Activated CD4-positive, CD25-positive, alpha-beta regulatory T cell (primary cell): ENCODE measurements at places on chromosomes 5 and 9.

DNA sequence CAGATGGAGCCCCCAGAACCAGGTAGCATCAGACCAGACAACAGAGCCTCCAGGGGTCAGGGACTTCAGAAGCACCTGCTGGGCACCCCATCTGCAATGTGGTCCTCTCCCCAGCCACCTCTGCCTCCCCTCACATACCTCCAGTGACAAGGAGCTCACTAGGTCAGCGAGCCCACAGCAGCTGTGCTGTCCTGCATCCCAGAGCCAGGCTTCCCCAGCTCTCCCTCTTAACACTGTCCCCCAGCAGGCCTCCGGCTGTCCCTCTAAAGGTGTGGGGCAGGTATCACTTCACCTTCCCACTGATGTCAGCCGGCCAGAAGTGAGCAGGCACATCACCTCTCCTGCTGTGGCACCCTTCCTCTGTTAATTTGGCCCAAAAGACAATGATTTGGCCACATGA, 83.6 kb downstream of the LMX1B start:
- DNase-seq: no peak

DNA sequence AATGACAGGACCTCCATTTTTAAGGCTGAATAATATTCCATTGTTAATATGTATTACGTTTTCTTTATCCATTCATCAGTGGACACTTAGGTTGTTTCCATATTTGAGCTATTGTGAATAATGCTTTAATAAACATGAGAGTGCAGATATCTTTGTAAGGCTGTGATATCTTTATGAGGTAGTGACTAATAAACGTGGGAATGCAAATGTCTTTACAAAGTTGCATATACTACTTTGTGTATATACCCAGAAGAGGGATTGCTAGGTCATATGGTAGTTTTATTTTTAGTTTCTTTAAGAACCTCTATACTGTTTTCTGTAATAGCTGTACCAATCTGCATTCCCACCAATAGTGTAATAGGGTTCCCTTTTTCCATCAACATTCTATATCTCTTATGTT, 148.7 kb downstream of the FOCAD start:
- DNase-seq: no peak

DNA sequence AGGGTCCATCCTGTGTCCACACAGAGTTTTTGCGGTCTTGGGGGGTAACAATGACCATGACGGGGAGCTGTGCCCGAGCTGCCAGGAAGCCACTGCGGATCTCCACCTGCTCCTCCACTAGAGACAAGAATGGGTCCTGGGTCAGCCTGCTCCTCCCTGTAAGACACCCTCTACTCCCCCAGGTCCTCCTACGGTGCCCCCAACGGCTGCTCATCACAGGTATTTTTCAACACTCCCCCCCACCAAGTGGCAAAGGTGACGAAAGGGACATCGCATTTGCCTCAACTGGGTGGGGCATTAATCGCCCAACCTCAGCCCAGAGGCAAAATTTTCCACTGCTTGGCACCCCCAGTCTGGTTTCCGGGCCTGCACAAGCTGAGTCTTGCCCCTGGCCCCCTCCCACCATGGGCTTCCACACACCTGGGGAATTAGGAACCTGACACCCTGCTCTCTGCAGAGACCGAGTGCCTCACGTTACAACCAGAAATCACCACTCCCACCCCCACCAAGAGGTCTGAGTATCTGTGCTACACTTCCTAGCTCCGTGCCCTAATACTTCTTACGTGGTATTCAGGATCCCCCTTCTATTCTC, 9.6 kb downstream of the NOL6 start:
- DNase-seq: no peak

DNA sequence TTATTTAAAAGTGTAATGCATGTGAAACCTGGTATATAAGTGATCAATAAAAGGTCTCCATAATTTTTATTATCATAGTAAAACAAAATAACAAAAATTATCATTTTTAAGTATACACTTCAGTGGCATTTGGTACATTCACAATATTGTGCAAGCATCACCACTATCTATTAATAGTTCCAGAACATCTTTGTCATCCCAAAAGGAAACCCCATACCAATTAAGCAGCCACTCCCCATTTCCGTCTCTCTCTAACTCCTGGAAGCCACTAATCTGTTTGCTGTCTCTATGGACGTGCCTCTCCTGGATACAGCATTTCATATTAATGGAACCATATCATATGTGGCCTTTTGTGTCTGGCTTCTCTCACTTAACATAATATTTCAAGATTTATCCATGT, 7.6 kb downstream of the OLFML2A start:
- DNase-seq: no peak

GRCh38 chr9:120941046-120941770, 14.6 kb upstream of the TRAF1 start:
- no peak for DNase-seq

- DNase-seq: no peak
Measured at GRCh38 chr5:430214-430925, 12.6 kb upstream of the EXOC3 start.

- DNase-seq: no peak
Measured at GRCh38 chr9:87146933-87147332, 199.6 kb upstream of the GAS1 start.

GRCh38 chr5:67648201-67648671, 451.6 kb upstream of the CD180 start:
- DNase-seq: no peak

GRCh38 chr9:135374591-135374990, 105.0 kb upstream of the PPP1R26 start:
- DNase-seq: no peak

DNA sequence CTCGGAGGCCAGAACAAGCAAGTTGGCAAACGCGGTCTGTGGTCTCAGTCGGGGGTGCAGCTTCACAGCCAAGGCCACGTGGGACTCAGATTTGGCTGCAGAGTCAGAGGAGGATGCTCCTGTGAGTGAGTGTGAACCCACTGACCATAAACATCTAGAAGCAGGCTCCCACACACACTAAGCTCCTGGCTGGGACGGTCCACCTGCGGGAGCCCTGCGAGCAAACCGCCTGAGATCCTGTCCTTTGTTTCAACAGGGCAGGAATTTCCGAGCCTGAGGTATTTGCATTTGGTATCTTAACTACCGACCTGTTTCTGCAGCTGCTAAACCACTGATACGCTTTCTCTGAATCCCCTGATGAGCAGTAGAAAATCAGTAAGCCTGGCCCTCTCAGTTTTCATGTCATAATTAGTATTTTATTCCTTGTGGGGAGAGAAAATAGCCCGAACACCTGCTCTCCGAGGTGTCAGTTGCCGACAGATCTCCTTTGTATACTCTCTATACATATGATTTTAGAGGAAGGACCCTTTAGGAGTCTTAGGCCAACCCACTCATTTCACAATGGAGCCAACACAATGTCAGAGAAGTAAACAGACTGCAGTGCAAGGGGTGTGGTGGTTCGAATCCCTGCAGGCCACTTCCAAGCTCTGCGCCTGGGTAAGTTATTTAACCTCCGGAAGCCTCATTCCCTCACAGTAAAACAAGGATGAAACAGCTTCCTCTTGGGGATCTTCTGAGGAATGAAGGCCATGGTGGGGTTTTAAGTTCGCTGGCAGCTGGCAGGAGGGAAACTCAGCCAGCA, 40.9 kb upstream of the PWWP2A start:
- DNase-seq: no peak

DNA sequence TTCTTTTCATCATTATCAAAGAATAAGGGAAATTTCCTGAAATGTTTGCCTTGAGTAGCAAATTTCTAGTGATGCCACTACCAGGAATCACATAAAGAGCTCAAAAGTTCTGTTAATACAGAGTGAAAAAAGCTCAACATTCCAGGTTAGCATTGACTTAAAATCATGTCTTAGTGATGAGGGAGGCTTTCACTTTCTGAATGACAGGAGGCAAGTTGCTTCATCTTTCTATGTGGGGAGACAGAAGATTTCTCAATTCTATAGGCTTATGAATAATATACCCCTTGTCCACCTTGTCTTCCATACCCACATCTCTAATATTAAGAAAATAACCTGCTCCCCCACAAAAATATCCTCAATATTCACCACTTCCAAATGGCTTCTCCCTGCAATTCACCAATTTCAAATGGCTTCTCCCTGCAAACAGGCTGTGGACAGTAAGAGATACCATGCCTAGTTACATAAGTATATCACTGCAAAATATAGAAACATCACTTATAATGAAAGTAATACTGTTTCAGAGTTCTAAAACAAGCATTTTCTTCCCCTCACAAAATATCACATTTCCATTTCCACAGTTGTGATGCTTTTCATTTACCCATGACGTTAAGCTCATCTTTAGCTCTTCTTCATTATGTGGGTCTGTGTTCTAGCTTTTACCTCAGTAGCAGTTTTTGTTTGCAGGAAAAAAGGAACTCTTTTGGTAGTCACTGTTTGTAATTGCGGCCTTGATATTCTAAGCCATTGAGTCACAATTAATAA, 2.2 kb upstream of the JAK2 start:
- no peak for DNase-seq

GRCh38 chr9:69746859-69747560, 12.8 kb downstream of the PTAR1 start:
- DNase-seq: no peak

DNA sequence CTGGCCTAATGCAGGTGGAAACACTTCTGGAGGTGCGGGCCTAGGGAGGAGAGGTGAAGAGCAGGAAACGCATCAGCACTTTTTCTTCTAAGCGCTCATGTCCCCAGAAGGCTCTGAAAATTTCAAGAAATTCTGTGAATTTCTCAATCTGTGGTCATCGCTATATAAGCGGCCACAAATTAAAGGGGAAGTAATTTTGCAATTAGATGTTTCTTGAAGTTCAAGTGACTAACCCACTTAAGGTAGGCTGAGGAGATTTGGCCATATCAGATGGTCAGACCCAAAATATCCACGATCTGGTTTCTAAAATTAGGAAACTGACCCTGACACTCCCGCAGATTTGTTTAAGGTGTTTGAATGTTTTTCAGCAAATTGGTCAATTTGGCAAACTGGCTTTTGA, 16.6 kb upstream of the HMGCR start:
- no peak for DNase-seq

- DNase-seq: no peak
Measured at GRCh38 chr5:38509185-38509584, 47.3 kb downstream of the LIFR start.

- DNase-seq: no peak
Measured at GRCh38 chr5:158482125-158482524, 617.6 kb downstream of the EBF1 start.

GRCh38 chr9:137106662-137107250, 7.8 kb downstream of the DPP7 start:
- DNase-seq: no peak

DNA sequence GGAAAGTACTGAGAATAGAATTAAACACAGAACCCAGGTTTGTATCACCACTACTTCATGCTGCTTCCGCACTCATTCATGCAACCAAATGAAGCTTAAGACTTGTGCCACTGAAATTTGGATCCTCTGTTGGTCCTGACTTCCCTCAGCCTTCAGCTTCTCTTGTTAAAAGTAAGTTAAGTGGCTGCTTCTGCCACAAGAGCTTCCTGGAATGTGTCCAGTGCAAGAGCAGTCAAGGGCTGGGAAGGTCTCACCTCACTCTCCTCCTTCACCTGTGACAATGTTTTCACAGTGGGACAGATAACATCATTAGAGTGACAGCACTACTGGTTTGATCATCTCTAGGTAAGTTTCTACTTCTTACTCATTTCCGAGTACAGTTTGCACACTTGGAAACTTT, 7.9 kb downstream of the SNCAIP start:
- no peak for DNase-seq

DNA sequence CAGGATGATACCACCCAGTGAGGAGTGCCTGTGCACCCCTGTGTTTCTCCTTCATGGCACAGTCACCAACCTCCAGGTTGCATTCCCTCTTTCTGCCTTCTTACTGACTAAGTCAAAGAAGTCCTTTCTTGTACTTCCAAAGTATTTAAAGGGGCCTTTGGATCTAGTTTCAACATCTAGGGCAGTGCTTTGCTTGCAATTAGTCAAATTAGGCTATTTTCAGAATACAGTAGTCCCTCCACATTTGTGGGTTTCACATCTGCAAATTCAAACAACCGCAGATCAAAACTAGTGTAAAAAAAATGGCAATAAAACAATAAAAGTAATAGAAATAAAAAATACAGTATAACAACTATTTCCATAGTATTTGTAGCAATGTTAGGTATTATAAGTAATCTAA, 333.9 kb upstream of the SEMA6A start:
- no peak for DNase-seq

DNA sequence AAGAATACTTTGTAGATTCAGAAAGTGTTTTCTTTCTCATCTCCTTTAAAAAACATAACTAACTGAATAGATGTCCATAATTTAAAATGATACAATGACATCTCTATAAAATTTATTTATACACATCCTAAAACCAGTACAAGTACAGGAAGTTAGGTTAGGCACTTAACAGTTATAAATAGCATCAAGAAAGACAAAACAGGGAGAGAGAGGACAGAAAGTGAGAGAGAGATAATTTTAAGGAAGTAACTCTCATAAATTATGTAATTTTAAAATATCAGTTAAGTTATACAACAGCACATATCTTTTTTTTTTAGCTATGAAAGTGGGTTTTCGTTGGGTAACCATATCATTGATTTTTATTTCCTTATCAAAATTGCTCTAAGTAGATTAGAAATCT, 1068.6 kb downstream of the TAF11L14 start:
- DNase-seq: no peak

DNA sequence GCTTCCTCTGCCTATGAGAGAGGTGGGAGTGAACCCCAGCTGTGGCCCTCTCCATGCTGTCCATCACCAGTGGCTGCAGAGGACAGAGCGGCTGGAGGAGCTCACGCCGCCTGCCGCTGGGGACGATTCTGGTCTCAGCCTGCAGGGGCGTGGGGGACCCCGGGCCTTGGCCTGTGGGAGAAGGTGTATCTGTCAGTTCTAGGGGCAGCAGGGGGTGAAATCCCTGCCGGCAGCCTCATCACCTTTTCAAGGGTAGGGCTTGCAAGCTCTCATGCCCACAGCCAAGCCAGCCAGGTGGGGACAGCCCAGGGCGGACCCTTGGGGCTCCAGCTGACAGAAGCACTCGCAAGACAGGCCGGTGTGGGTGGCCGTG, 80.2 kb downstream of the TSPAN17 start:
- DNase-seq: no peak

DNA sequence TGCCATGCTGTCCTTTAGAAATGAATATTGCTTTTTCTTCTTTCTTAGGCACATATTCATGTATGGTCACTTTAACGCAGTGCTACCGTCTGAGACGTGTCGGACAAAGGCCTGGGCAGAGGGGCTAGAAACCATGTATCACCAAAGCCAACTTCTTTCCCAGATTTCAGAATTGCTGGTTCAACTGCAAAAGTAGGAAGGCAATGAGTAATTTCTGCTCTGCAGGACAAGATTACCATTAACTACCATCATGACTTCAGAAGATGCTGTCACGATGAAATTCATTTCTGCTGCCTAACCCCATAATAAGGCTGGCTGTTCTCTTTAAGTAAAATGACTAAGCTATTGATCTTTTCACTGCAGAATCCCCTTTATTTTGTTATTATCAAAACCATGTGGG, 306.7 kb downstream of the PDE4D start:
- no peak for DNase-seq

DNA sequence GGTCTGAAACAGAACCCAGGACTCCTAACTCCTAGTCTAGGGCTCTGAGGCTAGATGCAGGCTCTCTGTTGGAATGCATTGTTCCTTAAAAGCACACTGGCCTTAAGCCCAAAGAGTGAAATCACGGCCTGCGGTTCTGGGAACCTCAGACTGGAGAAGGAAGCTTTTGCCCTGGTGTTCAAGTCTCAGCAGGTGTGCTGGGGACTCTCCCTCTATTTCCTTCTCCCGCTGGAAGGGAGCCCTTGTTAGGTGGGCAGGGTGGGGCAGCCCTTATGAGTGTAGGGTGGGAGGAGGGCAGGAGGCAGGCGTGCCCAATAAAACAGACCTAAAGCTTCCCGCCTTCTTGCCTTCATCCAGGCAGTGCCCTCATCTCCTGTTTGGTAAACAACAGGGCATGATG, 1.8 kb upstream of the PPARGC1B start:
- DNase-seq: no peak

GRCh38 chr9:124215956-124216355, 41.8 kb upstream of the NEK6 start:
- DNase-seq: no peak
